ENCODE measurements at places on chromosomes 12 and 14.
A peak's percentile ranks its signal among the peaks of the same experiment; 100 is the strongest.

GRCh38 chr12:48961801-48962200, 4.5 kb upstream of the ARF3 start:
- DNase-seq = no peak

- DNase-seq = no peak
Observed at GRCh38 chr12:48002414-48002730, 1.9 kb downstream of the COL2A1 start.

- DNase-seq = no peak
Observed at GRCh38 chr12:116926283-116927243, 15.8 kb downstream of the FBXW8 start.

DNA sequence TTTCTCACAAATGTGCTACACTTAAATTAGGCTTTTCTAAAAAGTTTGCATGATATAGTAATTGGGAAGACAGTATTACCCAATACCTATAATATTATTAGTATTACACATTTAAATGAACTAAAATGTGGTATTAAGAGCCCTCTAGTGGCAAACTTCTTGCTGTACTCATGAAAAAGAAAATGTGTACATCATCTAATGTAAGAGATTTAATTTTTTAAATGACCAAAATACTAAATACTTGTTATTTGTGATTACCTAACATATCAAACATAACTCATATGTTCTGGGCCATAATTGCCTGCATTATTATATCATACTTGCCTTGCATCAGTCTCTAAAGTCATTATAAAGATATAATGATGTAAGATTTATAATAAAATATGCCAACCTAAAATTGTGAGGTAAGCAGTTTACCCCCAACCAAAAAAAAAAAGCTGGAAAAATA, 64.2 kb downstream of the DNAI7 start:
- DNase-seq = no peak

DNA sequence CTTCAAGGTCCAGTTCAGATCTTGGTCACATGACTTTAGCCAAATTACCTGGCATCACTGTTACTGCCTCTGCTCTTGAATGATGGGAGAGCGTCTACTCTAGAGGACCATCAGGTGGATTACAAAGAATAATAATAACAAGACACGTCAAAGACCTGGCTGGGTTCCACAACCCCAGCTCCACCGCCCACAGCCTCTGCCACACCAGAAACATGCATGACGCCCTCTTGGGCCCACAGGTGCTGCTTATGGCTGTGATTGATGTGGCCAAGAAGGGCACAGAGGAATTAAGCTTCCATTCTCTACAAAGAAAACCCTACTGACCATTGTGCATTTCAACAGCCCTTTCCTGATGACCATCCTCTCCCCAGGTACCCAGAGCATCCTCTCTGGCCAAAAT, 18.2 kb downstream of the SERPINA3 start:
- DNase-seq = no peak

DNA sequence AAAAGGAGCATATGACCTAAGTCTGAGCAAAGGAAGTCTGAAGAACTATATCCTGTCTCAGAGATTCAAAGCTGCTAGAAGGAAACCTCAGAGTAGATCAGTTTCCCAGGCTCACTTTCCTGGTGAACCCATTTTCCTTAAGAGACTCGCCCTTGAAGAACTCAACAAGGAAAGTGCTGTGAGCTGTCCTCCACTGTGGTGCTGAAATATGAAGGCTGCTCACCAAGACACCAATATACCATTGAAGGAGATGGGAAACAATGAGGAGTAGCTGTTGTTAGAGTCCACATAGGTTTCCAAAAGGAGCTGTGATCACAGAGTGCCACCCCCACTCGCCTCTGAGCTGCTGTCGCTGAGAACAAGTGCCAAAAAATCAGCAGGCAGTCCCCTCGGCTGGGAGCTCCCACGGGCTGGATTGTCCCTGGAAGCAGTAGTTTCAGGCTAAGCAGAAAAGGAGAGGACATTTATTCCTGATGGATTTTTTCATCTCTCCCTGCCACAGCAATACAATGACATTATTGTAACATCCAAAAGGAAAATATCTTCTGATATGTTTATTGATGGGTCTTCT, 282.1 kb downstream of the RPS29 start:
- DNase-seq = no peak

GRCh38 chr12:52622349-52622748, 4.0 kb upstream of the KRT73 start:
- DNase-seq = no peak

GRCh38 chr14:94292872-94293577, at the start of gene SERPINA10:
TSS of gene SERPINA10 (minus strand) at chr14:94293268. CDS start at chr14:94290593, 2,675 bp downstream.
- no peak for DNase-seq

DNA sequence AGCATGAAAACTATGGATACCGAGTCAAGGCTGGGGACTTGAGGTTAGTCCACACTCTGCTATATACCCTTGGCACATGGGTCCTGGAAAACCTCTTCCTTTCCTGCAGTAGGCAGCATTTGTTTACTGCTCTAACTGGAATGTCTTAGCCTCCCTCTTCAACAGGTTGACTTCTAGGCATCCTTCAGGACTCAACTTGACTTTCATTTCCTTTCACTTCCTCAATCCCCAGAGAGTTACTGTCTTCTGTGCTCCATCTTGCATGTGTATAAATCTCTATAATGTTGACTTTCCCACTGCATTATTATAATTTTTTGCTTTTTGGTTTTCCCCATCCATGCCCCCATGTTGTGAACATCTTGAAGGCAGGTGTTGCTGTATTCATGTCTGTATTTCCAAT, 107.9 kb downstream of the VRK1 start:
- no peak for DNase-seq

DNA sequence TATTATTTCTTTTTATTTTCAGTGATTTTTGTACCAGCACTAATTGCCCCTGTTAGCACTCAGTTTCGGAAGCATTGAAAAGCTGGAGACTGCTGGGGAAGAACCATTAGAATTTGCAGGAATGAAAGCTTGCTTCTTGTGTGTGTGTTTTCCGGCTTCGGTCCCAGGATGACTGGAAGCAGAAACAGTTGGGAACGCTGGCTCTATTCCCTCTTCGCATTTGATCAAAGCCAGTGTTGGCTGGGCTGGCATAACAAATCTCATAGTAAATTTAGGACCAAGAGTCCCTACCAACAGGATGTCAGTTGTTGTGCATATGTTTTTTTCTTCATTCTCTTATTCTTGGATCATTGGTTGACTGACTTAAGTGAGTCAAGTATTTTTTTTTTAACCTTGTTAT, 53.6 kb upstream of the TRAF3 start:
- no peak for DNase-seq

GRCh38 chr14:93943052-93943451, 15.9 kb downstream of the FAM181A start:
- DNase-seq = no peak

GRCh38 chr12:108551535-108551934, 9.4 kb downstream of the SART3 start:
- DNase-seq = no peak

GRCh38 chr14:91261115-91261514, 16.6 kb upstream of the GPR68 start:
- no peak for DNase-seq

GRCh38 chr14:41749429-41749828, 142.8 kb downstream of the LRFN5 start:
- DNase-seq = no peak

GRCh38 chr14:92450351-92451070, 63.1 kb upstream of the RIN3 start:
- no peak for DNase-seq

DNA sequence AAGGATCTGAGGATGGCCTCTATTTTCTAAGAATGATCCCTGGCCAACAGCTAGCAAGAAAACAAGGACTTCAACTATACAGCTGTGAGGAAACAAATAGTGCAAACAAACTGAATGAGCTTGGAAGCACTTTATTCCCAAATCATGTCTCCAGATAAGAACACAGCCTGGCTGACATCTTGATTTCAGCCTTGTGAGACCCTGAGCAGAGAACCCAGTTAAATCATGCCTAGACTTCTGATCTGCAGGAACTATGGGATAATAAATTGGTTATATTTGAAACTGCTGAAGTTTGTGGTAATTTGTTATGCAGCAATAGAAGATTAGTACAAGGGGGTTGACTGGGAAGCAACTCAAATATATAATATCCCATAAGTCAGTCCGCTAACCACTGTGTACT, 183.9 kb upstream of the BMP4 start:
- DNase-seq = no peak

- DNase-seq = no peak
Observed at GRCh38 chr12:11768233-11768965, 118.9 kb downstream of the ETV6 start.

GRCh38 chr12:126067626-126068329, 1002.5 kb downstream of the AACS start:
- no peak for DNase-seq

DNA sequence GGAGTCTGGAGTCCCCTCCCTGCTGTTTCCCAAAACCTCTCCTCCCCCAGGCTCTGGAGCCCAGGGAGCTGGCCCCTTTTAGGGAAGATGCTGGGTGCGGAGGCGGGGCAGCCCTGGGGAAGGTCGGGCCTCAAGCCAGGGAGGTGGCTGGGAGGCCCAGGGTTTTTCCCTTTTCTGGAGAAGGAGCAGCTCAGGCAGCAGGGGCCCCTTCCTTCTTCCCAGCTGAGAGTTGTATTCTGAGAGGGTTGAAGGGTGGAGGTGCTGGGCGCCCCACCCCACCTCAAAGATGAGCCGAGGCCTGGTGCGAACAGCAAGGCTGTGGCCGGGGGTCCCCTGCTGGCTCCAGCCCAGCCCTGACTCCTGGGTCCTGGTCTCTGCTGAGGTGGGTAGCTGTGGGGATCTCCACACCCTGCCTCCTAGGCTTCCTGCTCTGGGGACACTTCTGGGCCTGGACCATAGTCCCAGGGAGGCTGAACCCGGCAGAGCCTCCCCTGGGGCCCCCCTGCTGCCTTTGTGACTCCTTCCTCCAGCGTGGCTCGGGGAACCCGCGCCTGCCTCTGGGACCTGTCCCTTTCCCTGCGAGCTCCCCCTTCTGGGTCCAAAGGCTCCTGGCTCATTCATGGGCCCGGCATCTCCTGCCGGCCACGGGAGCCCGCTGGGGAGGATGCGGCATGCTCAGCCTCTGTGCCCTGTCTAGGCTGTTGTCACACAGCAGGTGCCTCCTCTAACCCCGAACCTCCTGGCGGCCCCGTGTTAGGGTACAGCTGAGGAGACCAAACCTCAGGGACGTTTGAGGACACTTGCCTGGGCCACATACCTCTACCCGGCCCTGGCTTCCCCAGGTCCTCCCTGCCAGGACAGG, 4.4 kb downstream of the TRMT61A start:
- DNase-seq = no peak

DNA sequence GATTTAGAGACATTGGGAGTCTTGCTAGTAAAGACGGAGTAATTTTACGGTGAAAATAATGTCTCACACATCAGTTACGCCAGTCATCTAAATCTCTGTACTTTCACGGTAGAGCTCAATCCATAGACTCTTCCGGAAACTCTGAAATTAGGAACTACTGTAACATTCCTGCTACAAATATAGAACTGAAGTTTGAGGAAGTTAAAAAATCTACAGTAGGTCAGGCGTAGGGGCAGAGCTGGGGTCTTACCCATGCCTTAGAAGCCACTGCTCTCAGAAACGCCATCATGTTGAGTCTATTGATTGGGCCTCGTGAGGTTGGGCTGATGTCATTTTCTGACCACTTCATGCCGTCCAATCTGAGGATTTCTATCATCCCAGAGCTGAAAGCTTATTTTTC, 1029.8 kb upstream of the TMEM132C start:
- no peak for DNase-seq

DNA sequence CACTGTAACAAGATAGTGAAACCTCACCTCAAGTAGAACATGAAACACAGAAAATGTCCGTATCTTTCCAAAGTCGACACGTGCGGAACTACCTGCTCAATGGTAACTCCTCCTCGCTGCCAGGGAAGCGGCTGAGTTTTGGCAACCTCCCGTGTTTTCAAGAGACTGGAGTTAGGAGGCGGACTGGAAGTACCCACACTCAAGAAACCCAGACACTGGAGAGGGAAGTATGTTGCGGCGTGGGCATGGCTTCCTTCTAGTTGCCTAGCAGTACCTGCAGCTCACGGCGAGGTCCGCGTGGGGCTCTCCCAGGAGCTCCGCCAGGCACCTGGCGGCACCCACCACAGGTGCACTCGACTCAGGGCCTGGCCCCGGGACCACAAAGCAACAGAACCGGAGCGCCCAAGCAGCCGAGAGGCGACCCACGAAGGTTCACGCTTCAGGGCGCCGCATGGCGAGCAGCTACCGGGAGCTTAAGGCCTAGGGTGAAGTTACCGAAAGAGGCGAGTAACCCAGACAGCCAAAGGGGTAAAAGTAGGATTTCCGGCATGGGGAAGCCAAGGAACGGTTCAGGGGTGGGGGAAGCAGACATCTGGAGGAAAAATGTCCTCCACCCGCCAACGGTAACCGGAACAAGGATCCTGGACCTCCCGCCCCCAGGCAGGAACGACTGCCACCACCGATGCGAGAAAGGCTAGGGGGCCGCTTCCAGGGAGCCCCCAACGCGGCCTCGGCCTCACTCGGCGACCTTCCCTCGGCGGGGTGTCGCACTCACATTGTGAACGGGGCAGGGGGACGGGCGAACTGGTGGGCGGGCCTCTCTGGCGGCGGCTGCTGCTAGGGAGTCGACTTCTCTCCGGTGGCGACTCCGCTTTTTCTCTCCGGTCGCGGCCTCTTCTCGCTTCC, 608 bp downstream of the PTGES3 start:
- peak; percentile 40 for DNase-seq

DNA sequence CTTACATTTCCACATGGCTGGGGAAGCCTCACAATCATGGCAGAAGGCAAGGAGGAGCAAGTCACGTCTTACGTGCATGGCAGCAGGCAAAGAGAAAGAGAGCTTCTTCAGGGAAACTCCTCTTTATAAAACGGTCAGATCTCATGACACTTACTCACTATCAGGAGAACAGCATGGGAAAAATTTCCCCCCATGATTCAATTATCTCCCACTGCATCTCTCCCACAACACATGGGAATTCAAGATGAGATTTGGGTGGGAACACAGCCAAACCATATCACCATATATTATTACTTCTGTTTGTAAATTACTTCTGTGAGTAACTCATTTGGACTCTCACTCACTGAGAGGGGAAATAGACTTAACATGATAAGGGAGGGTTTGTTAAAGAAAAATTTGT, 1496.8 kb upstream of the TMEM132C start:
- no peak for DNase-seq

DNA sequence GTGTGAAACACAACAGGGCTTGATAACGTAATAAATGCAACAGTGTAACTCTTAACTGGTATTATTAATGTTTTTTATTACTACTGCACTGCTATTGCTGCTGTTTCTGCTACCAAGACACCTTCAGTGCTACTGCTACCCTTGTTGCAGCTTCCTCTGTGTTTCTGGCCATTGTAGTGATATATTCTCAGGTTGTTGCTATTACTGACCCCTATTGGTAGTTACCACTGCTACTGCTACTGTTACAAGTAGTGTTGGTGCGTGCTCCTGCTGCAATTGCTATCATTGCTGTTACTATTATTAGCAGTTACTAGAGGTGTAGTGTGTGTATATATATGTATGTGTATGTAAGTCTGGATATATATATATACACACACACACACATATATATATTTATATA, 87.2 kb upstream of the PTPRB start:
- DNase-seq = no peak

DNA sequence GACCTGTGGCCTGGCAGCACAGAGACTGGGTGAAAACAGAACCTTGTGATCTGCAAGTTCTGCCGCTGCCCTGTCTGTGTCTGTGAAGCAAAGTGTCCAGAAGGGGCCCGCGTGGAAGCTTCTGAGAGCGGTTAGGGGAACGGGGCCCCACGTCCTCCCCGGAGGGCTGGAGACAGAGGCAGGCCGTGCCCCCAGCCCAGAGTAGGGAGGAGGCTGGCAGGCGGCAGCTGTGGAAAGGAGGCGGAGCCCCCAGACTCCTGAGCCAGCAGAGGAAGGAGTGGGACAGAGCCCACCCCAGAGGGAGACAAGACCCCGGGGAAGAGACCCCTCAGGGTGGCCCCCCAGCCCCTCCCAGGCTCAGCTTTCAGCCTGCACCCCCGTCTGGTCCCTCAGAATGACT, 49.0 kb downstream of the GALNT9 start:
- DNase-seq = no peak

All from stimulated activated CD4-positive, alpha-beta T cell treated with anti-CD3 and anti-CD28 coated beads, Interleukin-12 subunit alpha, Interleukin-12 subunit beta, amount 100 ng/mL, for 48 hours (primary cell).